Amygdala (tissue), 56 donors: ENCODE measurements at places on chromosomes 1 and 21.

DNA sequence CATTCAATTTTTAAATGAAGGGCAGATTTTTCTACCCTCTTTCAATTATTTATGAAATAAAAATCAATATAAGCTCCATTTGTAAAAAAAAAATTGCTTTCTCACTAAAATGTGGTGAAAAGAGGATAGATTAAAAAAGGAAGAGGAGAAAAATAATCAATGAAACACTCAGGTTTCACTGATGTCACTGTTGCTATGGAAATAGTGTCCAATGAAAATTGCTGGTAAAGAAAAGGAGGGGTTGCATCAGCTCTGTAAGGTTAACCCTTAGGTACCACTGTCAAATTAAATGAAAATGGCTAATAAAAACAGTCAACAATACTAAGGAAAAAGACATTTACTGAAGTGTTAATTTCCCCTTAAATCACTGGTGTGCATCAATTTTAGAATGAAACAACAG is 91.6 kb upstream of the TTC39A start:
- DNase-seq, result no peak

- no peak for DNase-seq
Observed at GRCh38 chr1:47161298-47162040, 24.2 kb downstream of the CYP4A22 start.

DNA sequence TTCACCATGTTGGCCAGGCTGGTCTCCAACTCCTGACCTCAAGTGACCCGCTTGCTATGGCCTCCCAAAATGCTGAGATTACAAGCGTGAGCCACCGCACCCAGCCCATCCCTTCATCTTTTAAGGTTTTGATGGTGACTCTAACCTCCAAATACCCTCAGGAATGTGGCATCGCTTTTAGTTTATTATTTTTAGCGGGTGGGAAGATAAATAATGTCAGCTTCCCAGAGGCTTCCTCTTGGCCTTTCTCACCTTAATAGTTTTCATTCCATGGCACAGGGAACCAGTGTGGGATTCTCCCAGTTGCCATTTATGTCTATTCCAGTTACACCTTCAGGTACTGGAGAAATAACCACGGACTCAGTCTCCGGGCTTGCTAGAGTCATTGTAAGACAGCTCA is 92.1 kb upstream of the LRRN2 start:
- no peak for DNase-seq

- DNase-seq, result no peak
Observed at GRCh38 chr1:224637515-224637914, 21.4 kb downstream of the CNIH3 start.

DNA sequence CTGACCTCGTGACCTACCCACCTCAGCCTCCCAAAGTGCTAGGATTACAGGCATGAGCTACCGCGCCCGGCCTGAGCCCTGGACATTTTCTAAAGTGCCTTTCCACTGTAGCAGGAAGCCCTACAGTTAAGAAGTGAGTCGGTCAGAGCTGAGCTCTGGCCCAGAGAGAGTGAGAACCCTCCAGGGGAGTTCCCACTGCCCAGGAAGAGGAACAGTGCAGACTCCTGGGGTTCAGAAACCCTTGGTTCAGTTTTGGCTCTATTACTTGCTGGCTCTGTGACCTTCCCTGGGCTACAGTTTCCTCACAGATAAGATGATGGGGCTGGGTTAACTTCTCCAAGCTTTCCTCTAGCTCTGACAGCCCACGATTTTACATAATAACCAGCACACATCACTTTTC is 20.9 kb downstream of the SLC9A1 start:
- no peak for DNase-seq

DNA sequence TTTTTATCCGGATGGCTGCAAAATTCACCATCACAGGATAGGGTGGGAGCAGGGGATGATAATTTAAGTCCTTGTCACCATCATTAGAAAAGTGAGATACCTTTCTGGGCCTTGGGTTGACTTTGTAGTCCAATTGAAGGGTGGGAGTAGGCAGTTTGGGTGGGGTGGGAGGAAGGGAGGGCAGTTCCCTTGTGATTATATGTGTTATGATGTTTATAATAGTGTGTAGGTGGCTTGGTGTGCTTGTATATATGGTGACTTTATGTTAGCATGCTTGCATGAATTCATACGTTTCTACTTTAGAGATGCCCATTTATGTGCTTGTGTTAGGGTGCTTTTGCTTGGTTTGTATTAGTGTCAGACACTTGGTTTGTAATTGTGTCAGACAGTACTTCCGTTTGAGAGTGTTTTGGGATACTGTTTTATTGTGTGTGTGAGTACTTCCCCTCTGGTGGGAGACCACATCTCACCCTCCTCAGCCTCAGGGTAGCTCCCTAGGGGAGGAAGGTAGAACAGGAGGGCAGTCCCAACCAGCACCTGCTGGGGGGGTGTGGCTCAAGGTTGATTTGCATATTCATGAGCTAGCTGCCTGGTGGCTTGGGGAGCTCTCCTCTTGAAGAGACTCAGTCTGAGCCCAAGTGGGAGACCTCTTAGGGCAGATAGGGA is 6.3 kb upstream of the POU3F1 start:
- DNase-seq, result no peak
